Lung microvascular endothelial cell (primary cell): ENCODE measurements at places on chromosomes 3 and 15. TPM values are rescaled to one million over a fixed set of nuclear protein-coding genes. Genes with fewer than 3 reads are reported as not detected.

Gene STRIT1
- total RNA-seq = not detected in 2 replicates

DNA sequence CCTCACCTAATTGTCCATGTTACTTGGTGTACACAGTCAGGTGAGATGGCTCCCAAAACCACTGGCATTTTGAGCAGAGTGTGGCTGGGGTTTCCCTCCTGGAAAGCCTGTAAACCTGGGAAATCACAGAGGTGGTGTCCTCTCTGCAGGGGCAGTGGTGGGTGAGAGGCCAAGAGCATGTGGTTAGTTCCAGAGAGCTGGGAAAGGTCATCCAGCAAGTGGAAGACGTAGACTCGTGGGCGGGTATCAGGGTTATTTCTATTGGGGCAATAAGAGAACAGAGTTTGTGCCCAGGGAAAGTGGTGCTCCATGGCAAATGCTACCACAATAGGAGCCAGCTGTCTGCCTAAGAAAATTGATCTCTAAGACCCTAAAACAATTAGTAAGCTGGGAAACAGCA is 44.6 kb upstream of the LIMD1 start:
- no peak for DNase-seq

DNA sequence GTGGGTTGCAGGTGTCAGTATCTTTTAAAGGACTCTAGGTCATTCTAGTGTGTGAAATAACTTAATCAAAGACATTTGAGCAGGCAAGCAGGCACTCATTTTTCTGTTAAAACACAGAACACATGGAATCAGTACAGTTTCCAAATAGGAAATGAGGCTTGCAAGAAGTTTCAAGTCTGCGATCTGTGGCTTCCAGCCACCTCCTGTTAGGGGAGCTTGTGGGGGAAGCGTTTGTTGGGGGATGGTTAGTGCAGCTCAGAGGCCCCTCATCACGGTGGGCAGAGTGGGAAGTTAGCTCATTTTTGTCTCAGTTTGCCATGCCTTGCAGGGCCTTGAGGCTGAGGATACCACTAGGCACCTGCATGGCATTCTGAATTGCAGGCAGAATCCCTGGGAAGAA is 59.9 kb downstream of the SLC6A11 start:
- DNase-seq = no peak

GRCh38 chr3:155015776-155016436 is 64.2 kb upstream of the MME start:
- DNase-seq = no peak

Gene NMNAT3
- 0.87 and 1.6 TPM in 2 replicates for total RNA-seq

GRCh38 chr15:31272558-31273257 is 53.9 kb upstream of the KLF13 start:
- no peak for DNase-seq

DNA sequence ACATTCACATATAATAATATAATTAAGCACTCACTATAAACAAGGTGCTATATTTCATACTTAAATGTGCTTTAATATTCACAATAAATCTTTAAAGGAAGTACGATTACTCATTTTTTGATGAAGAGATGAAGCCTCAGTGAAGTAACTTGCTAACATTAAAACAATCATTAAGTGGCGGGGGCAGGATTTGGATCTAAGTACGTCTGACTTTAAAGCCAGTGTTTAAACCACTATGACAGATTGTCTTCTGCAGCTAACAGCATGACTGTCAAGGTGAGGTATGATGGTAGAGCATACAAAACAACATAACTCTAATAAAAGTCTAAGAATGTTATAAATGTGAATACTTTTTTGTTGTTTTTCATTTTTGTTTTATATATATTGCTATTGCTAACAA is 862.1 kb downstream of the ROBO1 start:
- DNase-seq = no peak

Gene MINAR1
- 0.44 and 0.60 TPM in 2 replicates for total RNA-seq

Gene GPR62
- not detected in 2 replicates for total RNA-seq

Gene CSPG4
- under 0.01 TPM in 2 replicates for total RNA-seq

Gene LSMEM2
- total RNA-seq = not detected in 2 replicates

DNA sequence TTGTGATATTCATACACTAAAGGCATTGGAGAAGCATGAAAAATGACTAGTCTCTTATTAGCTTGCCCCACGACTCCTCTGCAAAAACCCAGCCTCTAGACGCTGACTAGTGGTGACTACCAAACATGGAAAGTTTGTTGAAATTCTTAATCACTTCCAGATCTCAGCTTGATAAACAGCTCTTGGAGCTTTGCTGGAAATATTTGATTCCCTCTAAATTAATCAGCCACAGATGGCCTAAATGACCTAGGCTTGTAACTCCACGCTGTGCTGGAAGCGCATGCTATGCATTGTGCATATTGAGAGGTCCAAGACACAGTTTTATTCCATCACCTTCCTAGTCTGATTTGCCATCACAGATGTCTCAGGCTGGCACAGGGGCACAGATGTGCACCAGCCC is 244.7 kb upstream of the ST8SIA2 start:
- DNase-seq = no peak

Gene CLDN16
- not detected in 2 replicates for total RNA-seq

GRCh38 chr15:48416301-48416700 is 85.1 kb downstream of the DUT start:
- DNase-seq = no peak

Gene ZNF385D
- 0.22 and 1.8 TPM in 2 replicates for total RNA-seq

- DNase-seq = peak; percentile 55
These were observed 417.7 kb upstream of the TGFBR2 start for GRCh38 chr3:30188713-30189112.

Gene SSR3
- 130 and 141 TPM in 2 replicates for total RNA-seq

Gene TMEM62
- total RNA-seq = 10.0 and 12.3 TPM in 2 replicates
